ENCODE measurements at places on chromosomes 5 and 9.

DNA sequence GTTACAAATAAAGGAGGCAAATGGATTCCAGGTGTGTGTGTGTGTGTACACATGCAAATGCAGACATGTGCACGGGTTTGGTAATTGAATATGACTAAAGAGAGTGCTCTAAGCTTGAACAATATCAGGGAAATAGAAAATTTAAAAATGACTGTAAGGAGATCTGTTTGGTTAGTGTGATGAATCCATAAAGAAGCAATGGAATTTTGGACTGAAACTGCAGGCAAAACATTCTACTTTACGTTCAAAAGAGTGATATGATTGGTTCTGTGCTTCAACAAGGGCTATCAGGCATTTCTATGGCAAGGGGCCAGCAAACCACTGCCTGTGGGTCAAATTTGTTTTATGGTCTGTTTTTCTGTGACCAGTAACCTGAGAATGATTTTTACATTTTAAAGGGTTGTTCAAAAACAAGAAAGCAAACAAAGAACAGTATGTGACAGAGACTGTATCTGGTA is 332.8 kb upstream of the KLF9 start:
- no peak for DNase-seq

GRCh38 chr5:92337772-92338234 is 954.7 kb upstream of the ARRDC3 start:
- no peak for DNase-seq

GRCh38 chr9:1083325-1083913 is 33.3 kb downstream of the DMRT2 start:
- DNase-seq: no peak

GRCh38 chr5:135462304-135462703 is 10.2 kb upstream of the TIFAB start:
- no peak for DNase-seq

GRCh38 chr5:66171349-66172344 is 27.5 kb downstream of the SREK1 start:
- no peak for DNase-seq

DNA sequence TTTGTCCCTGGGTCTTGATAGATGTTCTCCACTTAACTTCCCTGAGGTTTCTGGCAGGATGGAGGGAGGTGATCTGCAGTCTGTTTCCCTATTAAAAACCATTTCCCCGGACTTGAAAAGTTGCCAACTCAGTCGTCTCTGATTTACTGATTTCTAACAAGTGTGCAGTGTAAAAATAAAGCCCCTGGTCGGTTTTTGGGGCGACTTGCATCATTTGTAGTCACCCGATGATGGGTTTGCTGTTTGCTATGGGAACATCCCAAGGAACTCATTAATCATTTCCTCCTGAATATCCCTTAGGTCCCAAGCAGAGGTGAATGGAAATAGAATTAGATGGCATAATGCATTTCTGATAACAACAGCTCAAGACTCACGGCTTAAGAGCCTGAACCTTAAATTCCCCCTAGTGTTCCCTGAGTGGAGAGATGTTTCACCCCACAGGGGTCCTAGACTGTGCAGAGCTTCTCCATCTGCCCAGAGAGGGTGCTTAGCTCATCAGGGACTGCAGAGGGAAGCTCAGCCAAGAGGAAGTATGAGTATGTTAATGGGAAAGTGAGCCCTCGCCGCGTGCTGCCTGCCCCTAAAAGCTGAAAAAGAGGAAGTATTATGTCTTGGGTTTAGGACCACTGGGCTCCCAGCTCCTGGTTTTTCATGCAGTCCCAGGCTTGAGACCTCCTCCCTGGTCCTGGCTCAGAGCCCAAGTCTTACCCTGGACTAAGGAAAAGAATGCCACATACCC is 115.1 kb upstream of the DAP start:
- no peak for DNase-seq

DNA sequence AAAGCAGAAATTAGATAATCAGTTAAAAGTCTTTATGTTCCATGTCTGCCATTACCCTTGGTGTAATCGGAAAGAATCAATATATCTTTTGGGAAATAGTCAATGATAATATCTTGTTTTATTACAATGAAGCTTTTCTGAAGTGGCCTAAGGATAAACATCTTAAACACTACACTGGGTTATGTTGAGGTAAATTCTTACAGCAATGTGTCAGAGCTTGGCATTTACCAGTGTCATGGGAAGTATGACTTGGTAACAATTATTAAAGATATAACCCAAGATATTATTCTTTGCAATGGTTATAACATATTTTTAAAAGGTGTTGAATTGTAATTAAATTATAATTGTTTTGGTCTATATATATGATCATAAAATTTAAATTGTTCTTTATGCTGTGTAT is 84.7 kb downstream of the CFAP95 start:
- DNase-seq: no peak

- no peak for DNase-seq
Measured at GRCh38 chr5:135942202-135942771, 12.5 kb downstream of the LECT2 start.

GRCh38 chr9:98941946-98942523 is 1.7 kb upstream of the COL15A1 start:
- DNase-seq: no peak

DNA sequence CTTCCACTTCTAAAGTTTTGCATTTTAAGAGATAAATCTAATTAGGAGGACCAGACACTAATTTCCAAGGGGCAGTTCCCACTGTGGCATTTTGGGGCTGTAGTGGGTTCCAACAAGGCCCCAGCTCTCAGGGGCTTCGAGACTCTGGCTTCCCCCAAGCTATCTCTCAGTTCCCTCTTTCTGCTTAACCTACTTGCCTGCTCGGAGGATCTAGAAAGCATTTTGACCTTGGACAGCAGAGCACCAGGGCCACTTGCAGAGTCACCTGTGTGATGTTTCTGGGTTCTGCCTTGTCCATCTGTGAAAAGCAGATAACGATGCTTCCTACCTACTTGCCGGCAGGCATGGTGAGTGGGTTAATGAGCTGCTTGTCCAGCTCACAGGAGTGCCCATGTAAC is 175.4 kb downstream of the MED10 start:
- DNase-seq: no peak

DNA sequence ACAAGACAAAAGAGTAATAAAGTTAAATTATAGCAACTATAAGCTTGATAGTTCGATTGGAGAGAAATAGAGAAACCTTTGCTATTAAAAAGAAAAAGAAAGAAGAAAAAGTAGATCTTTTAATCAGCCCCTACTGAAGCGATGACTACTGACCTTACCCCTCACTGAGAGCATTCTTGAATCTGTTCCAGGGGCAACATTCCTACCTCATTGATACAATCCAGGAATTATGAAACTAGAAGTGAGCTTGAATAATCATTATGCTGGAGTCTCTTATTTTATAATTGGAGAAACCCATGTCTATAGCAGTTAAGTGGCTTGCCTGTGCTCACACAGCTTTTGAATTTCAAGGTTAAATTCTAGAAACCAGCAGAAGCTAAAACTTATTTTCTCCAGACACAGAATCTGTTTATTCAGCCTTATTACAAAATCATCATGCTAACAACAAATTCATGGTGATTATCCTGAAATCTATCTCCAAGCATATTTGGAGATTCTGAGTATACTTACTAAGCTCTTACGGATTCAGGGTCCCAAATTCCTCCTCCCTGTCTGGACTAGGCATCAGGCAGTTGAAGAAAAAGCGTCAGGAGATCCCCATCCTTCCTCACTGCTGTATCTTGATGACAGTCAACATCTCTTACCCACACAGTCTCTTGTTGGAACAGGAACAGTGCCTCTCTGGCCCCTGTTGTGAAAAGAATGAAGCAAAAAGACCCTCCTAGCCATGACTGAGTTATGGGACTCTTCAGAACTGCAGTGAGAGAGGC is 547.6 kb upstream of the WWC1 start:
- DNase-seq: no peak

DNA sequence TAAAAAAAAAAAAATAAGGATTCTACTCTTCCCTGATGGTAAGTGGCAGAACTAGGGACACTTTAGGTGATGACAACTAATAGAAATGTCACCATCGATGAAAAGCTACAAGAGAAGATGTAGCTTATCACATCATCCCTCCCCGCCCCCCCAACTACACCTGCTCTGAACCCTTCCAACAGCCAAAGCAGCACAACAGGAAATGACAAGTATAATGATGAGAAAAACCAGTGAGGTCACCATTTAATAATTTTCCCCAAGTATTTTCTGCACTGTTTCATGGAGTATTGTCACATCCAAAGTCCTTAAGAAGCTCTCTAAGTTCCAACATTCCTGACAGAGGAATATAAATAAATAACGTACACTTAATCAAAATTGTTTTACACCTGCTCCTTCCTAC is 221.4 kb downstream of the EFNA5 start:
- no peak for DNase-seq

- DNase-seq: no peak
Measured at GRCh38 chr5:168596927-168597326, 17.8 kb upstream of the PANK3 start.

DNA sequence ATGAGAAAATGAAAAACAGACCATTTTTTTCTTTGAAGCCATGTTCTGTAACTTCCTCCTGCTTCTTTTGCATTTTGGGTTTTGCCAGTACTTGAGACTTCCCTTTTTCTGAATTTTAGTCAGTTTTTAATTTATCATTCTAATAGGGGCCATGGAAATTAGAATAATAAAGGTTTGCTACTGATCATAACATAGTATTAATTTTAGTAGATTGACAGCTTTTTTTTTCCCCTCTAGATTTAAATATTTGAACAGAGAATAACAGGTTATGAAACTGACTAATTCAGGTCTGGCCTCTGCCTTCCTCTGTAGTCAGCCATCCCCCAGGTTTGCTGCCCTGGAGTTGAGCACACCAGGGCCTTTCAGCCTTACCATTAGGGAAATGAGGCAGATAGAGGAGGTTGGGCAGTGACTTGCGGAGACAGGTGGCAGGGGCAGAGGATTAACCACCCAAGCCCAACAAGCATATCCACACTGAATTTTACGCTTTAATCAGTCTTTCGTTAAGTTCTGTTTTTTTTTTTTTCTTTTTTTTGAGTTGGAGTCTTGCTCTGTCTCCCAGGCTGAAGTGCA is 80.1 kb upstream of the TNFAIP8 start:
- no peak for DNase-seq

DNA sequence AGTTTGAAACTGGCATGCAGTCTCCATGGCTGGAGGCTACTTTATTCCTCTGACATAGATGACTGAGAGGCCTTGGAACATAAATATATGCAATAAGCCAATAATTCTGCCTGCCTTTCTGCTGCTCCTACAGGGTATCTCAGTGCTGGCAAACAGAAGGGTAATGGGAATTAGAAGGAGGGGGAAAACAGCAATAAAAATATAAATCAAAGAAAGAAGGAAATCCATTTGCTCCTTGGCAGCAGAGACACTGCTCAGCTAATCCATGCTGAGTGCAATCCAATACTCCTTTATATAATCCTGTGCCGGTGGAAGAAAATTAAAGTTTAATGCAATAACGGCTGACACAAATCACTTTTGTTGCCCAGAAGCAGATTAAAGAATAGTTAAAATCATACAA is 478.9 kb downstream of the SPATA31D1 start:
- DNase-seq: no peak

DNA sequence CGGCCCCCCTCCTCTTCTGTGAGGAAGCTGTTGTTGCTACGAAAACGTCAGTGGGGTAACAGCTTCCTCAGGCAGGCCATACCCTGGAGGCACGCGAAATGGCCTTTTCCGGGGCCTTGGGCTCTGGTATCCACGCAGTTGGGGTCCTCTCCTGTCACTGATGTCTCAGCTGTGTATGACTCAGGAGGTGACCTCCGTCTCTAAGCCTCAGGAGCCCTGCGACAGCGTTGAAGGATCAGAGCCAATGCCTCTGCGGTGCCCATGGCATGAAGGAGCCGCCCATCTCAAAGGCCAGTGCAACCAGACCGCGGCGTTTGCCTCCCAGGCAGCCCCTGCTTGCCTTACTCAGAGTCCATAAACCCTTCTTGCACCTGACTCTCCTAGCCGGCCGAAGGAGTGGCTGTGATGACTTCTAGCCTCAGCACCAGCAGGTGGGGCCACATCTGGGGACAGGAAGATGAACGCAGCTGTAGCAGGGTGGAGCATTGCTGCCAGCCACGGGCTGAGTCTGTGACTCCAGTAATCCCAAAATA is 1.0 kb upstream of the MXD3 start:
- DNase-seq: no peak

GRCh38 chr9:93464876-93465275 is 11.5 kb upstream of the FAM120AOS start:
- no peak for DNase-seq

GRCh38 chr5:56302027-56302426 is 68.9 kb upstream of the ANKRD55 start:
- no peak for DNase-seq

DNA sequence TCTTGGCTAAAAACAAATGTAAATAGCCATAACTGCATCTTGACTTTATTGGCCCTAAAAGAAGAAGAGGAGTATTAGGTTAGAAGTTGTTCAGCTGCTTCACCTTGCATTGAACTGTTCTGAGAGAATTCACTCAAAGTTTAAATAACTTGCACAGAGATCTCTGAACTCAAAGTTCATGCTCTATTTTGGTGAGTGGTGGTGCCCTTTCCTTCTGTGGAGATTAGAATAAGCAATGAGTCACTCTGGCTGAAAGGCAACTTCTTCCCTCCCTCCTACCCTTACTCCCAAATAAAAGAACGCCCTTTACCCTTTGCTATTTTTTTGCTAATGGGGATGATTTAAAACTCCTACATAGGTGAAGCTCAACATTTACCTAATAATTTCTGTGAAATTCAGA is 48.9 kb downstream of the ERMP1 start:
- DNase-seq: no peak

DNA sequence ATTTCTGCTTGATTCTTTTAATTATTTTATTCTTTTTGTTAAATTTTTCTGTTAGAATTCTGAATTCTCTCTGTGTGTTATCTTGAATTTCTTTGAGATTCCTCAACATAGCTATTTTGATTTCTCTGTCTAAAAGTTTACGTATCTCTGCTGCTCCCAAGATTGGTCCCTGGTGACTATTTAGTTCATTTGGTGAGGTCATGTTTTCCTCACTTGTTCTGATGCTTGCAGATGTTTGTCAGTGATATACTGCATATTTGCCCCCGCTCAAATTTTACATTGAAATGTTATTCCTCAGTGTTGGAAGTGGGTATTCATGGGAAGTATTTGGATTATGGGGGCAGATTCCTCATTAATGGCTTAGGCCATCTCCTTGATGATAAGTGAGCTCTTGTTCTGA is 105.3 kb downstream of the PRDM9 start:
- no peak for DNase-seq

- no peak for DNase-seq
Measured at GRCh38 chr5:62937661-62938558, 359.3 kb downstream of the LRRC70 start.

GRCh38 chr5:80284720-80285119 is 28.9 kb upstream of the SERINC5 start:
- no peak for DNase-seq
